ENCODE measurements at places on chromosomes 1 and 21. TPM values are rescaled to one million over a fixed set of nuclear protein-coding genes. Genes with fewer than 3 reads are reported as not detected.

DNA sequence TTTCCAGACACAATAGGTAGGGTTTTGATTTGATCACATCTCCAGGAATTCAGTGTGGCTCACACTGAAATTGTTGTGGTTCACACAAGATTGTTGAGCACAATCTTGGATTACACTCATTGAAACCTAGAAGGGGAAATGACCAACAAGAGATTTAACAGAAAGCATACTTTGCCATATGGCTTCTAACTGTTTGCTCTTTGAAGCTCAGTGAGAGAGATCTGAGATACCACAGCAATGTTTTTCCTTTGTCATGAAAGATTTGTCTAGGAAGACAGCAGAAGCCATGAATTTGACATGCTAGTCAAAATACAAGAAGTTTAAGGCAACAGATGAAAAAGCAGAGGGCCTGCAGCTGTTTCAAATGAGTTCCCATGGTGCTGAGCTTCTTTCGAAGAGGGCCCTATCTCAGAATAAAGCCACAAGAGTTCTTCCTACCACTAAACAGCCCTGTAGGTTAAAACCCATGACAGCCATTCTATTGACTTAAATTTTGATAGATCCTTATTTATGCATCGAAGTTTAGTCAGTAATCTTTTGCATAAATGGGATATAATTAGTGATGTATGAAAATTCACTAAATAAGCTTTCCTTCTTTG lies 650.4 kb downstream of the LTN1 start:
- no peak for DNase-seq

Gene C4BPA
- 0.04 TPM for polyA plus RNA-seq

- DNase-seq: no peak
These were observed 136.3 kb downstream of the PEX14 start for GRCh38 chr1:10610901-10611600.

DNA sequence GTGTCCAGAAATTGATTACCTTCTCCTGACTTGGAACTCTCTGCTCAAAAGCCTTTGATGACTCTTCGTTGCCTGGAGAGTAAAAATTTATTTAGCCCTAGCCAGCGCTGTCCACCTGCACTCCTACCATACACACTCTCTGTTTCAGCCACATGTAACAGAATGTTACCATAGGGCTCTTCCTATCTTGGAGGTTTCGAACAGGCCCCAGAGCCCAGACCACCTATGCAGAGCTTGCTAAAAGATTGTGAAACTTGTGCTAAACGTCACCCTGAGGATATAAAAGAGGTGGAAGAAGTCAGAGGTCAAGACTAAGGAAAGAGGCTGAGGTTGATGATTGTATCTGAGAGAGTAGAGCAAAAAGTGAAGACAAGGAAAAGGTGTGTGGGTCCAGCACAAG lies 237.0 kb upstream of the HOOK1 start:
- no peak for DNase-seq

GRCh38 chr1:244970236-244970743 lies 105.9 kb upstream of the HNRNPU start:
- peak; percentile 92 for DNase-seq

Gene PDZK1
- 62.3 TPM for polyA plus RNA-seq

DNA sequence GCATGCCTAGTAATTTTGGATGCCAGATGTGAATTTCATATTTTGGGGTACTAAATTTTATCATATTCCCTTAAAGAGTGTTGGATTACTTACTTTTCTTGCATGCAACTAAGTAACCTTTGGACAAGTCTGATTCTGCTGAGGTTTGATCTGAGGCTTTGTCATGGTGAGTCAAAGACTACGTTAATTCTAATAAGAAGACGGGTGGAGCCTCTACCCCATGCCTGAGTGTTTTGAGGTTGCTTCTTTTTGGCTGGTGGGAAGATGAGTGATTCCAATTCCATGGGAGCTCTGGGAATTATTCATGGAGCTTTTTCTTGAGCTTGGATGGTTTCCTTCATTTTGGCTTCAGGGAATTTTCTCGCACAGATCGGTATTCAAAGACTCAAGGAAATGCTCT lies 11.6 kb upstream of the PCP4 start:
- DNase-seq: no peak

Gene VASH2
- 5.1 TPM for polyA plus RNA-seq

- no peak for DNase-seq
These were observed 7.0 kb upstream of the C1orf198 start for GRCh38 chr1:230875370-230875769.

Gene EXTL1
- 0.82 TPM for polyA plus RNA-seq

GRCh38 chr1:41573785-41574713 lies 89.6 kb upstream of the EDN2 start:
- peak; percentile 58 for DNase-seq

- no peak for DNase-seq
These were observed 814.0 kb downstream of the KCNT2 start for GRCh38 chr1:195794225-195794624.

DNA sequence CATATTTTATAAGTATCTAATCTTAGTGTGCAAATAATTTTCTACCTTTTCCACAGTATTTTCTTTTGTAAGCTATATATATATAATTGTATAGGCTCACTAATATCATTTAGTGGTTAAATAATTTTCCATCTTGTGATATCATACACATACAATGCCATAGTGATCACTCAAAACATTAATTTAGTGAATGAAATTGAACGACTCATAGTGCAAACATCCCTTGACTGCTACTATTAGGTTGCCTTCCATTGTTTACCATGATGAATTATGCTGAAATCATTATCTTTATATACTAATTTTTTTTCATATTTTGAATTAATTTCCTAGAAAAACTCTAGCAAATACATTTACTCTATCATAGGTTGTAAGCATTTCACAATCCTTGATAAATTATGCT lies 127.1 kb downstream of the PCNX2 start:
- DNase-seq: no peak

Gene OR2M2
- polyA plus RNA-seq: not detected

Gene CR2
- 0.27 TPM for polyA plus RNA-seq

DNA sequence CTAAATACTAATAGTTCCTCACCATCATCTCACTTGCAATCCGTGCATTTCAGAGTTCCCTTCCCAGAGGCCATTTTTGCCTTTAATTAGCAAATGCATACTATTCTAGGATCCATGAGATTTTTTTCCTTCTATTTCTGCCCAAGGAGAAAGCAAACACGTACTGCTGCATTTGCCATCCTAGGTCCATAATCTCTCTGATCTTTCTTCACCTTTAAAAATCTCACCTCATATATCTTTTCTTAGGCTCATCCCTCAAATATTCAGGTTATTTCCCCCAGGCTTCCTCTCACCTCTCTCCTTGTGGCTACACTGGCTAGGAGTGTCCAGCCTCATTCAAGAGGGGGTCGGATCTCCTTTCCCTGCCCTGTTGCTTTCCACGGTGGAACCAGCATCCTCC lies 338.6 kb downstream of the SETD4 start:
- no peak for DNase-seq
